ENCODE measurements at places on chromosomes 5 and 9.

- no peak for DNase-seq
These were observed 103.4 kb upstream of the DMRTA1 start for GRCh38 chr9:22343218-22343611.

GRCh38 chr5:32357658-32358057 lies 44.9 kb upstream of the MTMR12 start:
- DNase-seq = no peak

GRCh38 chr5:136420168-136420898 lies 55.0 kb upstream of the TRPC7 start:
- peak; percentile 42 for DNase-seq

DNA sequence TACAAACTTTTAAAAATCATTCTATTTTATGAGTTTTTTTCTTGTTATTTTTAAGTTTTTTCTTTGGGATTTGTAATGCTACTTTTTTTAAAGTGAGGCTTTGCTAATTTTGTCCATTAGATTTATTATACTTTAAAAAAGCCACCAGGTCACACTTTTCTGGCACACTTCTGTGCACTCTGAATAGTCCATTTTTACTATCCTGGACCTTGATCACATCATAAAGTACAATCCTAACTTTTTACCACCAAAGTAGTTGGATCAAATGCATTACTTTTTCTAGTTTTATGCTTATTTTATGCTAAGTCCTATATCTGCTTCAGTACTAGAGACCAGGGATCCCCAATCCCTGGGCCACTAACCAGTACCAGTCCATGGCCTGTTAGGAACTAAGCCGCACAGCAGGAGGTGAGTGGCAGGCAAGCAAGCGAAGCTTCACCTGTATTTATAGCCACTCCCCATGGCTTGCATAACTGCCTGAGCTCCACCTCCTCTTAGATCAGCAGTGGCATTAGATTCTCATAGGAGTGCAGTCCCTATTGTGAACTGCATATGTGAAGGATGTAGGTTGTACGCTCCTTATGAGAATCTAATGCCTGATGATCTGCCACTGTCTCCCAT lies 16.0 kb downstream of the FRRS1L start:
- no peak for DNase-seq

DNA sequence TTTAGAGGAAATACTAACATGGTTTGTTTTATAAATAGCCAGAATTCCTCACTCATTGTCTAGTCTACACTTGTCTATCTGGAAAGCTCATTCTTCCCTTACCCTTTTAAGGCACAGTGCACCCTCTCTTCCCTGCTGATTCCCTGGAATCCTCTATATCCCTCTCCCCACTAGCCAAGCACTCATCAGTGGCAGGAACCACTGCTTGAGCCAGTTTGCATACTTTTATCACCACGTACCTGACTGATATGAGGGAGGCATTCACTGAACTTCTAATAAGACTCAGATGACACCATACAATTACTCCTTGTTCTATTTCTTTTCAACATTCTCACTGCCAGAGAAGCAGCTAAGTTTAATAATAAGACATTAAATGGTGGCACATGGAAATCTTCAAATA lies 134.9 kb downstream of the EFNA5 start:
- no peak for DNase-seq

- no peak for DNase-seq
These were observed 117.7 kb upstream of the GNA14 start for GRCh38 chr9:77765781-77766259.

GRCh38 chr9:131942146-131942720 lies 137.4 kb downstream of the MED27 start:
- no peak for DNase-seq

DNA sequence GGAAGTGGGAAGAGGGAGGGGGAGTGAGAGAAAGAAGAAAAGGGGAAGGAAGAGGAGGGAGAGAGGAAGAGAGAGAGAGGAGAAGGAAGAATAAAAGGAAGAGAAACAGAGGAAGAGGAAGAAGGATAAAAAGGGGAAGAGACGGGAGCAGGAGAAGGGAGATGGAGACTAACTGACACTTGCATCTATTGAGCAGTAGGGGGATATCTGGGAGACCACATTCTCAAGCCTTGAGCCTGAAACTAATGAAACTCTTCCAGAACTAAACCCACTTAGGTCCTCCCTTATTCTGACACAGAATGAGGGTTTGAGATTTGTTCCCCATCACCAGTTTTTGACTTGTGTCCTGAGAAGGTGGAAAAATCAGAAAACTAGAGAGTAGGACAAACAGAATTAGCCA lies 533.3 kb downstream of the CDH12 start:
- peak; percentile 13 for DNase-seq

DNA sequence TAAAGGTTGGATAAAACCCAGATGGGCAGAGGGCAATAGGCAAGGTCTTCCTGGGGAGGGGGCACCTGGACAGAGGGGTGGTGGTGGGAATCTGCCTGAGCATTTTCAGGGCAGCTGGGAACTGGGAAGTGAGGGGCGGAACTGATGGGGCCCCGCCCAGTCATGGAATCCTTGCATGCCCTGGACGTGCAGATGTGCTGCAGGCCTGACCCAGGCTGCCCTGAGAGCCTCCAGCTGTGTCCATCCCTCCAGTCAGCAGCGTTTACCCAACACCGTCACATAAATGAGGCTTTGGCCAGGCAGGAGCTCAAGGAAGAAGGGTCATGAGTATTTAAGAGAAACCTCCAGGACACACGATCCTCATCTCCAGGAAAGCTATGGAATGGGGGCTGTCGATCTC lies 70.3 kb downstream of the DAB2IP start:
- DNase-seq = no peak

DNA sequence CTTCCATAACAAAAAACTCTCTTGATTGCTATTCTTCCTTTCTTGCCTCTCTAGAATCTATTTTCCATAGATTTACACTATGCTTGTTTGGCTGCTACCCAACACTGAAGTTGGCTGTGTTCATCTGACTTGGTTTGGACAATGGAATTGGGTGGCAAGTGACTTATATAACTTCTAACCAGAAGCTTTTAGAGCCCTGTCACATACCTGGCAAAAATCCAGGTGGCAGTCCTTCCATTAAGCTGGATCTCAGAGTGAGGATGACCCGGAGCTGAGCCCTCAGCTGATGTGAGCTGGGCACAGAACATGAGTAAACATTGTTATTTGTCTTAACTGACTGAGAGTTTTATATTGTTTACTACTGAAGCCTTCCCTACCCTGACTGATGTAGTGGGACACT lies 225.7 kb downstream of the TLR4 start:
- no peak for DNase-seq

GRCh38 chr5:175382171-175382570 lies 61.8 kb downstream of the DRD1 start:
- no peak for DNase-seq
